ENCODE measurements at places on chromosomes 16 and 17. TPM values are rescaled to one million over a fixed set of nuclear protein-coding genes. Genes with fewer than 3 reads are reported as not detected.

CHD3 gene
- 16.0 TPM for polyA plus RNA-seq

KRTAP17-1 gene
- polyA plus RNA-seq = not detected

NACA2 gene
- not detected for polyA plus RNA-seq

TRPV3 gene
- polyA plus RNA-seq = 0.41 TPM

CD300H gene
- polyA plus RNA-seq = not detected

RPRML gene
- polyA plus RNA-seq = not detected

ITGAX gene
- polyA plus RNA-seq = not detected

TLCD1 gene
- polyA plus RNA-seq = 13.8 TPM

GPRC5C gene
- polyA plus RNA-seq = 0.95 TPM

SCIMP gene
- polyA plus RNA-seq = 0.11 TPM

RAMP2 gene
- 2.4 TPM for polyA plus RNA-seq

TERB1 gene
- polyA plus RNA-seq = not detected

SCARF1 gene
- polyA plus RNA-seq = not detected

TMEM100 gene
- polyA plus RNA-seq = not detected

FLCN gene
- 10.0 TPM for polyA plus RNA-seq

SDR42E1 gene
- not detected for polyA plus RNA-seq

TP53TG3B gene
- not detected for polyA plus RNA-seq

ZPBP2 gene
- polyA plus RNA-seq = not detected

CD79B gene
- not detected for polyA plus RNA-seq

MYH13 gene
- not detected for polyA plus RNA-seq

KCNH6 gene
- not detected for polyA plus RNA-seq

CHST4 gene
- not detected for polyA plus RNA-seq

RDM1 gene
- polyA plus RNA-seq = not detected

CCL4 gene
- polyA plus RNA-seq = not detected

ADAD2 gene
- not detected for polyA plus RNA-seq

ITPRIPL2 gene
- 11.0 TPM for polyA plus RNA-seq

BCO1 gene
- polyA plus RNA-seq = not detected

SCGB1C2 gene
- not detected for polyA plus RNA-seq

BCAR1 gene
- 52.9 TPM for polyA plus RNA-seq

KRTAP2-1 gene
- polyA plus RNA-seq = not detected

FKBP10 gene
- 78.0 TPM for polyA plus RNA-seq

GPATCH8 gene
- polyA plus RNA-seq = 29.4 TPM

HOXB8 gene
- polyA plus RNA-seq = not detected

PRCD gene
- 0.93 TPM for polyA plus RNA-seq

CFAP52 gene
- polyA plus RNA-seq = 0.76 TPM

NMT1 gene
- polyA plus RNA-seq = 95.7 TPM

TNFRSF13B gene
- not detected for polyA plus RNA-seq

CCT6B gene
- polyA plus RNA-seq = 4.6 TPM

MT1G gene
- 4.4 TPM for polyA plus RNA-seq

KRTAP9-4 gene
- polyA plus RNA-seq = not detected

MMP28 gene
- 0.25 TPM for polyA plus RNA-seq

SPATA22 gene
- not detected for polyA plus RNA-seq

CCL15 gene
- not detected for polyA plus RNA-seq

IQCK gene
- 9.7 TPM for polyA plus RNA-seq

MLKL gene
- polyA plus RNA-seq = 10.0 TPM

CDRT15L2 gene
- not detected for polyA plus RNA-seq

KRT9 gene
- polyA plus RNA-seq = not detected
